ENCODE measurements at places on chromosomes 5 and 9.
A peak's percentile ranks its signal among the peaks of the same experiment; 100 is the strongest.

- no peak for DNase-seq
- no peaks in the 10 kb centered on the region for H3K4me1 ChIP-seq
- no peak overlapping the region for H3K4me3 ChIP-seq
- H3K36me3 ChIP-seq = no peaks in the 10 kb centered on the region
These were observed 283.8 kb downstream of the CD180 start for GRCh38 chr5:66912787-66913186.

DNA sequence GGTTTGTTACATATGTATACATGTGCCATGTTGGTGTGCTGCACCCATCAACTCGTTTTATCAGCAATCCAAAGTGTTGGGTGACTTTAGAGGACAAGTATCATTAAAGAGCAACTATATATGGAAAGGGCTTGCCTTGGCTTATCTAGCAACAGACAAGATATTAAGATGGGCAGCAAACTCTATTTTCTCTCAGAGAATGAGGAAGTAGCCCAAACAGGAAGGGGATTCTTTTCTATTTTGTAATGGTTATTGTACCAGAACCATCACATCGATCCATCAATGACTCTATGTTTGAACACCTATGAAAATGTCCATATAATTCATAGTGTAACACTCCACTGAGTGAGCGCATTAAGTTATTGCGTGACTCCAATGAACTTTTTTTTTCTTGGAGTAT lies 260.1 kb upstream of the SLC24A2 start:
- no peak overlapping the region for H3K4me3 ChIP-seq

DNA sequence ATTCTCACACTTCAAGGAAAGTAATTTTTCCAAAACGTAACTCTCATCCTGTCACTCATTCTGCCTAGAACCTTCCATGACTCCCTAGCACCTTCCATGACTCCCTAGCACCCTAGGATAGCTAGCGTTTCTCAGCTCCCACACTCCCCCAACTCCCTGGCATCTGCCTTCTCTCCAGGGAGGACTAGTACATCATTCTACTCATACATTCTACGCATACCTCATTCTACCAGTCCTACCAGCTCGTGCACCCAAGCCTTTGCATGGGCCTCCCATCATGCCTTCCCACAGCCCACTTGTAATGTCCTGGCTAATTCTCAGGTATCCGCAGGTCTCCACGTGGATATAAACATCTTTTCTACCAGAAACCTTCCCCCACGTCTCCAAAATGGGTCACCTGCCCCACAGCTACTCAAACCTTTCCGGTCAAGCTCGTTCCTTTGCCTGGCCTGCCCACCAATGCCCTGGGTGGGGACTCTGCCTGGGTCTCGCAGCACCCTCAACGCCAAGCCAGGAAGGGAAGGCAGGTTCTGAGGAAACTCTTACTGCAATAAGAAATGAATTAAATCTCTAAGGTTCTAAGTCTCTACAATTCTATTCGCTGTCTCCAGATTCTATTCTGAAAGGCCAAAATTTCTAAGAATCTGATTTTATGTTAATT lies 930 bp downstream of the ANKS6 start:
- no peak for DNase-seq
- H3K27ac ChIP-seq = peak overlapping the region; percentile 14
- peaks cover 3% of the 10 kb centered on the region for H3K36me3 ChIP-seq

DNA sequence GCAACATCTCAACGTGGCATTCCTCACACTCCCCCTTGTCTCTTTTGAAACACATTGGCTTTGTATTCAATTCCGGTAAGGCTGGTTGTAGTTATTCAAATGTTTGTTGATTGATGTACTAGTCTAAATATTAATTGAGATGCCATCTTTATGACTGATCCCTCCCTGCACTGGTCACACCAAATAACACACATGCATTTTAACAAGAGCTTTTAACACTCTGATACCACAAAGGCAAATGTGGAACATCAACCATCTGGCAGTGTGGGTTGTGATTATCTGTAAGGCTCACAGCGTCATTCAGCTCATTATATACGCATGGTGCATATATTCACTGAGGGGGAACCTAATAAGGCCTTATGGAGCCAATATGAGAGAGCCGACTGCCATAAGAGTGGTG lies 305.0 kb downstream of the TENT4A start:
- H3K4me3 ChIP-seq = no peak overlapping the region
- peaks cover 18% of the 10 kb centered on the region for H3K27me3 ChIP-seq
- no peaks in the 10 kb centered on the region for H3K36me3 ChIP-seq
- no peak for DNase-seq
- H3K27ac ChIP-seq = no peak overlapping the region

Data from neural crest cell (in vitro differentiated cells).